ENCODE measurements at places on chromosomes 7 and 10.

DNA sequence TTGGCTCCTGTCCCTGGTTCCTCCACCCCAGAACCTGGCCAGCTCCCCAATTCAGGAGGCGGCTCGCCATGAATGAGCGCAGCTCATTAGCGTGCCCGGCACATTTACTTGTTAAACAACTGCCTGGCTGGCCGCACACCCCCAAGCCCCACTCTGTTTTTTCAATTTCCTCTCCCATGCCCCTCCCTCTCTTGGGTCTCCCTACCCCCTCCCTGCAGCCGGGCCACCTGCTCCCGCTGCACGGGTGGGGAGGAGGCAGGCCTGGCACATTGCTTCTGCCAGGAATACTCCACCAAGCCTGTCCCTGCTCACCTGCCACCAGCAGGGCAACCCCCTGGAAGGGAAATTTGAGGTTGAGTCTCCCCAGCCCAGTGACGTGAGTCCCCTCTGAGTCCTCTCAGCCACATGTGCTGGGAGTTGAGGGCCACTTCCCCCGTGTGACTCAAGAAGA is 2.5 kb upstream of the SLIT1 start:
- no peak for DNase-seq

GRCh38 chr10:9545073-9545472 is 1472.6 kb upstream of the CELF2 start:
- DNase-seq, result no peak

GRCh38 chr10:77405771-77406241 is 231.8 kb downstream of the KCNMA1 start:
- no peak for DNase-seq

GRCh38 chr10:123180101-123181090 is 26.2 kb downstream of the BUB3 start:
- DNase-seq, result no peak

DNA sequence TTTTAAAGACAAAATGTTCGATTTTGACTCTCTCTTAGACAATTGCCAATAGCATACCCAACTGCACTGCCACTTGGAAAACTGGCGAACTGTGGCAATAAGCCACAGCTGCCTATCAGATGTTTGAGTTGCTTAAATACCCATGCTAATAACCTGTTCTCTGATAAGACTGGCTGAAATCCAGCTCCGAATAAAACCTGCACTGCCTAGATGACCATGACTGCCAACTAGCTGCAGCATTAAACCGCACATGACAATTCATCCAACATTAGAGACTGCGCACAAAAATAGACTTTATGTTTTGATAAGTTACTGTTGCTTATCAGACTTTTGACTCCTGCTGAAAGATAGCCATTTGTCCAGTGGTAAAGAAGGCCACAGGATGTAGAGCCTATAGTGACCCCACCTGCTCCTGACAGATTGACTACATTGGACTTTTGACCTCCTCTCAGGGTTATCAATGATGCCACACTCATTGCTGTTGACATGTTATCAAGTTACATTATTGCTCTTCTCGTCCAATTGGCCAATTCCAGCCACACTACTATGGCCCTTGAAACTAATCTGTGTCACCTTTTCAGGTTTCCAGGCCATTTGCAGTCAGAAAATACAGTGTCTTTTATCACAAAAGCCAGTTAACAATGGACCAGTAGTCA is 299.0 kb downstream of the HGF start:
- no peak for DNase-seq

- no peak for DNase-seq
These were observed 209.4 kb upstream of the KLF14 start for GRCh38 chr7:130943336-130943901.

- no peak for DNase-seq
These were observed 23.4 kb downstream of the HYCC1 start for GRCh38 chr7:22990588-22990949.

DNA sequence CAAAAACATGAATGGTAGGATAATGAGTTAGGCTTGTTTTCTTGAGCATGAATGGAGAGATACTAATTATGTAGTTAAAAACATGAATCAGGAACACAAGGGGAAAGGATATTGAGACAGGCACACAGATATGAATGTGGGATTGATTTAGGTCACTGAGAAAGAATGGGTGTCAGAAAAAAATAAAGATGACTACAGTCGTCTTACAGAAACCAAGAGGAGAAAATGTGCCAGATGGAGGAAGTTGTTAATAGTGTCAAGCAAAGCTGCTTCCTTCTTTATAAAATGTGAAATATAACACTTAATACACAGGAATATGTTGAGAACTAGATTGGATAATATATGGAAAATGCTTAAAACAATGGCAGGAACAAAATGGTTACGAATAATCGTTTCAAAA is 173.3 kb upstream of the BET1 start:
- no peak for DNase-seq

GRCh38 chr7:43215061-43215460 is 102.6 kb downstream of the HECW1 start:
- no peak for DNase-seq
